Brain (organoid and tissue), 16 donors: ENCODE measurements at places on chromosomes 7 and 10.

GRCh38 chr10:61271127-61271780 lies 181.9 kb downstream of the TMEM26 start:
- no peak for DNase-seq

- no peak for DNase-seq
Observed at GRCh38 chr7:98228801-98229200, 17.6 kb downstream of the BHLHA15 start.

GRCh38 chr7:48245751-48246472 lies 74.7 kb downstream of the ABCA13 start:
- DNase-seq, result no peak

DNA sequence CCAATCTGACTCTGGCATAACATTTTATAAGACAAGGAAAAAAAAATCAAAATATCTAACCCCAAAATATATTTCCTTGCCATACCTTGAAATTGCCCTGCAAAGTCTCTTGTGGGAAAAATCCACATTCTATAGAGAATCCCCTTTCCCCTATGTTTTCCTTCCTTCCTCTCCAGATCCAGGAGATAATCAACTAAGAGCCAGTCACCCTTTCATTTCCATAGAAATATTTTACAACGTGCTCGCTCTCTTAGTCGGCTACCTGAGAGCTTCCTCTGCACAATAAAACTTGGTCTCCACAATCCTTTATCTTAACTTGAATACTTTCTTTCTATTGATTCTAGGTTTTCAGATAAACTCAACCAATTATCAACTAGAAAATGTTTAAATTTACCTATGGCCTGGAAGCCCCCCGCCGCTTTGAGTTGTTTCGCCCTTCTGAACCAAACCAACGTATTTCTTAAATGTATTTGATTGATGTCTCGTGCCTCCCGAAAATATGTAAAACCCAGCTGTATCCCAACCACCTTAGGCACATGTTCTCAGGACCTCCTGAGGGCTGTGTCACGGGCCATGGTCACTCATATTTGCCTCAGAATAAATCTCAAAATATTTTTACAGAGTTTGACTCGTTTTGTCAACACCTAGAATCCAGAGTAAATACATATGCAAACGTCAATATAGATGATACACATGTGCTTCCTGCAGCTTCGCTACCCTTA lies 869 bp downstream of the PSAP start:
- DNase-seq, result peak; percentile 29

DNA sequence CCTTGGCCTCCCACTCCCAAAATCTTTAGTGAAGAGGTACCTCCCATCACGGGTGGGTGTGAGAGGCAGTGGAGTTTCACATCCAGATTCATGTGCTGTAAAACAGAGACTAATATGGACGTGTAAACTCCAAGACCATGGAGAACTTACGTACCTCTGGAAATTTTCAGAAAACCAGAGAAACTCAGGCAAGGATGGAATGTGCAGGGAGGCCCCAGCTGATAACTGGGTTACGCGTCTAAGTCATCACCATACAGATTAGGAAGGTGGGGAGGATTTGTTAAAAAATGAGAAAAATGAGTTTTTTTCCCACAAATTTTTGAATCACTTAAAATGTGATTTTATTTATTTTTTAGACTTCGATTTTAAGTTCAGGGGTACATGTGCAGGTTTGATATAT lies 16.3 kb upstream of the STN1 start:
- DNase-seq, result no peak

- no peak for DNase-seq
Observed at GRCh38 chr10:21340331-21340730, 185.2 kb downstream of the SKIDA1 start.

- DNase-seq, result no peak
Observed at GRCh38 chr7:38798552-38799267, 110.3 kb downstream of the VPS41 start.

- DNase-seq, result peak; percentile 55
Observed at GRCh38 chr7:56009695-56010094, 41.5 kb downstream of the PSPH start.

DNA sequence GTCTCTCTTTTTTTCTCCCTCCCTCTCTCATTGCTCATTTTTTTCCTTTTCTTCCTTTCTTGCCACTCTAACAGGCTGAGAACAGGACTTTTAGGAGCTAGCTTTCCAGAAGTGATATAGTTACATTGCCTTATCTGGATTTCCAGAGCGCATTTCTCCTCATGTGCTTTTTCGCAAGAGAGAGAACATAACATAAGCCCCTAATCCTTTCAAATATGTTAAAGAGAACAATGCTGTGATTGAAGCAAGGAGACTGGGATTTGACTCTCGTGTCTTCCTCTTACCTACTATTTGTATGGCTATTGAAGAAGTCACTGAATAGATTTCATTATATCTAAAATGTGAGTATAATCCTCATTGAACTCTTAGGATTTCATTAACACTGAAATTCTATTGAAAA lies 101.2 kb upstream of the PRPS1L1 start:
- DNase-seq, result no peak

DNA sequence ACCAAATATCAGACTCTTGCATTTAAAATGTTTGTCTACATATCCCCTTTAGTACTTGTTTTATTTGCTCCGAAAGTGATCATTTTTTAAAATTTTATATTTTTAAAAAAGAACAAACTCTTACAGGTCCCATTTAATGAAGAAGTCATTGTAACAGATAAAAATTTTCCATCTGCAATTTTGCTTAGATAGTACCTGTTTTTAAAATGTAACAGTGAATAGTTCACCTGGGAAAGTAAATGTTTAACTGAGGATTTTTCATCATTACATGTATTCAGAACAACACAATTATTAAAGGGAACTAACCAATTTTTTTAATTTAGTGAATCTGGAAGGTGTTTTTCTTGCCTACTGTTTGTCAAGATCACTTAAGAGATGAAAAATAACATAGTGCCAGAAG lies 1099.5 kb upstream of the PHF14 start:
- no peak for DNase-seq

DNA sequence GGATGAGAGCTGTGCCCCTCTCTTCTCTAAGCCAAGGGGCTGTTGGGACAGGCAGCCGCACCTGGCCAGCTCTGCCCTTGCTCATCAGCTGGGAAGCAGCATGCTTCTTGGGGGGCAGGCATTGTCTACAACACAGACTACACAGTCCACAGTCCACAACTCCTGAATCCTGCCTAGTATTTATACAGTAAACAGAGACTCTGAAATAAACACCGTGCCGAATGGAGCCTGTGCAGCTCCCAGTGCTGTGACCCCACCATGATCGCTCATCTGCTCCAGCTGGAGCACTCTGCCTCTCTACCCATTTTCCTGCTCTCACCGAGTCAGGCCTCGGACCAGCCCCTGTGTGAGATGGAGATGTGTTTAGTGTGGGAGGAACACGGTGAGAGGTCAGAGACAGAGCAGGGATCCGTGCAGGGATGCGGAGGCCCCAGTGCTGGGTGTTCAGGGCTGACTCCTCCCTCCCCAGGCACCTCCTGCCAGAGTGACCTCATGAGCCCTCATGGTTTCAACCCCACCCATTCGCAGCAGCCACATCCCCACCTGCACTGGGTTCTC lies 608.0 kb downstream of the DNAJB6 start:
- no peak for DNase-seq

DNA sequence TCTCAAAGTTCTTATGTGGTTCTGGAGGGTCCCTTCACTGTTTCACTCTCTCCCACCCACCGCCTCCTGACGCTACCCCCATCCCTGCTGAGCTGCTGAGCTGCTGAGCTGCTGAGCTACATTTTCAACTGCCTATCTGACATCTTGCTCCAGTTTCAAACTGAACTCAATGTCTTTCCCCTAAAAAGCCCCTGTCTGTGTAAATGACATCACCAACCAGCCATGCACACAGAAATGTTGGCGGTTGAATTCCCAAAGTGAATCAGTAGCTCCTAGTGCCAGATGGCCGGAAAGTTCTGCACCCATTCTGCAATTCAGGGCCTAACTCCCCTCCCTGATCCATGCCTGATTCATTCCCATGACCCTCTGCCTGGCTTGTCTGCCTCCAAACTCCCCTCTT lies 71.2 kb downstream of the WNT2 start:
- DNase-seq, result no peak

DNA sequence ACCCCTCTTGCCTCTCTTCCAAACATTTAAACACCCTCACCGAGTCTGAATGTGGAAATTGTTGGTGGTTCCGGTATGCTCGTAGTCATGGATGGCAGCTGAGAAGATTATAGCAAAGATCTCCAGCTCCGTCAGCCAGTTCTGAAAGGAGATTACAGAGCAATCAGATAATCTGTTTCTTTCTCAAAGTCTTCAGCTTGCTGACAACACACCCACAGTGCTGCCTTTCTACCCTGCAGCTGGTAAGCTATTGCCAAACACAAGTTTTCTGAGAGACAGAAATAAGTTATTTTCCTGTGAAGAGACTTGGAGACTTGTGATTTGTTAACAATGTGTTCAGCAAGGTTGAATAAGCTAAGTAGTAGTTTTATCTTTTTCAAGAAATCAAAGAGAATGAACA lies 163.6 kb downstream of the PPP1R17 start:
- DNase-seq, result no peak

DNA sequence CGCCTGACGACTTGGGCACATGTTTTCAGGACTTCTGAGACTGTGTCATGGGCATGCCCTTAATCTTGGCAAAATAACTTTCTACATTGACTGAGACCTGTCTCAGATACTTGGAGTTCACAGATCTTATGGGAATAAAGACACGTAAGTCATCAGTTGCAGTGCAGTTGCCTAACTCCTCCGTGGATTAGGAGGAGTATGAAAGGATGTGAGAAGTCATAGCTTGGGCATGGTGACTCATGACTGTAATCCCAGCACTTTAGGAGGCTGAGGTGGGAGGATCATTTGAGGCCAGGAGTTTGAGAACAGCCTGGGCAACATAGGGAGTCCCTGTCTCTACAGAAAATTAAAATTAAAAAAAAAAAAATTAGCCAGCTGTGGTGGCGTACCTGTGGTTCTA lies 49.6 kb downstream of the EXOC6 start:
- DNase-seq, result no peak

- DNase-seq, result no peak
Observed at GRCh38 chr7:23450518-23450917, 19.8 kb downstream of the IGF2BP3 start.

DNA sequence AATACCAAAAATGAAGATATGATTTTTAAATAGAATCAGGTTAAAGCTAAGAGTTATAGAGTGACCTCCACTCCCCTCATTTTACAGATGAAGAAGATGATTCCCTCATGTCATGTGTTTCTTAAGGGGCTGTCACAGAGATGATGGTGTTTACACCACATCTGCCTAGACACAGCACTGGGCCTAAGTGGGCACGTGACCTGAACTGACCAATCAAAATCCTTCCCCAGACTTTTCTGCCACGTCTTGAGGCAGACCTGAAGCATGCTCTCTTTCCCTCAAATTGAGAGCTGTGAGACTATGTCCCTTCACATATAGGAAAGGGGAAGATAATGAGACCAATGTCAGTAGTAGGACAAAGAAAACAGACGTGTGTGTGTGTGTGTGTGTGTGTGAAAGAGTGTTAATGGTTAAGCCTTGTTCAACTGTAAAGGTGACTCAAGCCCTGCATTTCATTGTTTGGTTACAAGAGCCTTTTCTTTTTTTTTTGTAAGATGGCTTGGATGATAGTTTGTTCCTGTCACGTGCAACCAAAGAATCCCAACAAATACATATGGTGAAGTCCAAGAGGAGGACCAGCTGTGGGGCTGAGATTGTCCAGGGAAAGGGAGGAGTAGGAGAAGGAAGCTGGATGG lies 172.8 kb upstream of the AOAH start:
- no peak for DNase-seq

GRCh38 chr10:131902211-131902610 lies 1.4 kb downstream of the PPP2R2D start:
- DNase-seq, result no peak

GRCh38 chr7:7354674-7355073 lies 172.3 kb downstream of the C1GALT1 start:
- no peak for DNase-seq

DNA sequence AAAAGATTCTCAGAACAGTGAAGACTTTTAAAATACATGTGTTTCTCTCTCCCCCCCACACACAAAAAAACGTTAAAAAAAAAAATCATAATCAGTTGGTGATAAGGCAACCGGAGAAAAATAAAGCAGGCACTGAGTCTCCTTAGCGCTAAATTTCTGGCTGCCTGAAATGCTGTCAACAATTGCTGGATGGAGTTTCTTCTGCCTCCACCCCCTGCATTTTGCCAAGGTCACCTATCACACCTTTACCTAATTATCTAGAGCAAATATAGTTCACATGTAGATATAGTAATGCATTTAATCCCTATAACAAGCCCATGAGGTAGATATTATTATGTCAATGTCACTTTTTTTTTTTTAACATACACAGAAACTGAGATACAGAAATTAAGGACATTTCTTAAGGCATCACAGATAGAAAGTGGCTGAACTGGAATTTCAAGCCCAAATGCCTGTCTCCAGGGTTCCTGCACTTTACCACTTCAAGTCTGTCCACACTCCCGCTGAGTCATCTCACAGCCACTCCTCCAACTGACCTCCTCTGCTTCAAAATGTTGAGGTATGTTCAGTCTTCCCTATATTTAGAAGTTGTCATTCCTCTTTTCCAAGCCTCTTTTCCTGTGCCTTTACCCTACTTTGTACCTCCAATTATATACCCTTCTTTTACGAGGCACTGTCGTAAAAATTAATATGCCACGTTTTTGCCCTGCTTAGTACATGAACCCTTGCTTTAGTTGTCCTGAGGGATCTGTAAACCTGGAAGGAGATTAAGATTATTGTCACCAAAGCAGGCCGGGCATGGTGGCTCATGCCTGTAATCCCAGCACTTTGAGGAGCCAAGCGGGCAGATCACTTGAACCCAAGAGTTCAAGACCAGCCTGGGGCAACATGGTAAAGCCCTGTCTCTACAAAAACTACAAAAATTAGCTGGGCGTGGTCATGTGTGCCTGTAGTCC lies 72.8 kb upstream of the MPP7 start:
- no peak for DNase-seq

DNA sequence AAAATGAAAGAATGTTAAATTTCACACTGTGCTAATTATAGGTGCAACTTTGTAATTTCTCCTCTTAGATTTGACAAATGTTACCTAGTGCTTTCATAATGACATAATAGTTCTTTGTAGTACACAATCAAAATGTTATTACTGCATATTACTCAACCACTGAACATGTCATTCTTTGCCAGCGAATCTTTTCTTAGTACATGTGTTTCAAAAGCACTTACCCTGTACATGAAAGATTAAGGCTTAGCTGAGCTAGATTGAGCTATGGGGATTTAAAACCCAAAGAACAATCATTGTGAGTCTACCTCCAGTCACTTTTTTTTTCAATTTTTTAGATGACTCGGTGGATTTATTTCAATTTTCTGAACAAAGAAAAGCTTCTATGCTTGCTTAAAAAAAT lies 123.5 kb upstream of the FERD3L start:
- DNase-seq, result no peak

- no peak for DNase-seq
Observed at GRCh38 chr10:69443354-69443753, 7.9 kb upstream of the TSPAN15 start.

- no peak for DNase-seq
Observed at GRCh38 chr10:126528315-126528835, 140.1 kb upstream of the ADAM12 start.

- no peak for DNase-seq
Observed at GRCh38 chr10:74612195-74612594, 214.2 kb upstream of the KAT6B start.

- DNase-seq, result no peak
Observed at GRCh38 chr7:27151341-27151930, 947 bp downstream of the HOXA3 start.

GRCh38 chr7:125253452-125254190 lies 324.0 kb upstream of the POT1 start:
- DNase-seq, result no peak
